Muscle of leg (tissue), 16 donors: ENCODE measurements at places on chromosomes 2 and 18.

DNA sequence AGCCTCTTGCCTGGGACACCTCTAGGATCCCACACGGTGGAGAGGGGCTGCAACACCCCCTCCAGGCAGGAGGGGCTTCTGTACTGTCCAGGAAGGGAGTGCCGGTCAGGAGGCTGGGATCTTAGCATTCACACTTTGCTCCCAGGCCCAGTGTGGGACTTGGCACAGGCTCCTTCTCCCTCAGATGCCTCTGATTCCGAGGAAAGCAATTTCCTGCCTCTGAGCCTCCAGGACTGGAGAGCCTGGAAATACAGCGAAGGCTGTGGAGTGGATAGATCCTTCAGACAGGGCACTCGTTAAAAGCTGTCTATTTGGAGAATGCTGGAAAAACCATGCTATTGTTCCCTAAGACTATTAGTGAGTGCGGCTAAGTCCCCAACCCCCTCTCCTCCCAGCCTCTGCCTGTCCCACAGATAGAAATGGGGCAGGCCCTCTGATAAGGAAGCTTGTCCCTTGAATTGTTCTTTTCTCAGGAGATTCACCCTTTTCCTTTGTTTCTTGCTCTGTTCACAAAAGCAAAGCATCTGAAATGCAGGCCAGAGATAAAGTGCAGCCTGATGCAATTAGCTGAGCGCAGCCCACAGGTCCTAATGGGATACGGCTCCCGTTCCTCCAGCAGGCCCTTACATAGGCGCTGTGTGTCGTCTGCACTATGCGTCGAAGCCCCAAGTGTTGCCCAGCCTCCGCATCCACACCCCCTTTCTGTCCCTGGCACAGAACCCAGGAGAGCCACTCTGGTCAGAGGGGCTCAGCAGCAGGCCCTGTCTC is 252.2 kb downstream of the KLHL29 start:
- peak; percentile 87 for DNase-seq

GRCh38 chr2:96208143-96209010 is at the start of gene STARD7:
STARD7 (minus strand) TSS chr2:96208827; CDS start chr2:96208434, 393 bp downstream.
- peak; percentile 99 for DNase-seq

DNA sequence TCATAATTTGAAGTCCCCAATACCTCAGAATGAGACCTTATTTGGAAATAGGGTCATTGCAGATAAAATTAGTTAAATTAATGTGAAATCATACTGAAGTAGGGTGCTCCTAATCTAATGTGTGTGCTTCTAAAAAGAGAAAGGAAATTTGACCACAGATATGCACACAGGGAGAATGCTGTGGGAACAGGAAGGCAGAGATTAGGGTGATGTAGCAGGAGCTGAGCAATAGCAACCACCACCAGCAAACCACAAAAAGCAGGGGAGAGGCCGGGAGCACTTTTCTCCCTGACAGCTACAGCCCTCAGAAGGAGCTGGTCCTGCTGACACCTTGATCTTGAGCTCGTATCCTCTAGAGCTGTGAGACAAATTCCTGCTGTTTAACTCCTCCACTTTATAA is 24.6 kb upstream of the SCG2 start:
- DNase-seq: no peak

DNA sequence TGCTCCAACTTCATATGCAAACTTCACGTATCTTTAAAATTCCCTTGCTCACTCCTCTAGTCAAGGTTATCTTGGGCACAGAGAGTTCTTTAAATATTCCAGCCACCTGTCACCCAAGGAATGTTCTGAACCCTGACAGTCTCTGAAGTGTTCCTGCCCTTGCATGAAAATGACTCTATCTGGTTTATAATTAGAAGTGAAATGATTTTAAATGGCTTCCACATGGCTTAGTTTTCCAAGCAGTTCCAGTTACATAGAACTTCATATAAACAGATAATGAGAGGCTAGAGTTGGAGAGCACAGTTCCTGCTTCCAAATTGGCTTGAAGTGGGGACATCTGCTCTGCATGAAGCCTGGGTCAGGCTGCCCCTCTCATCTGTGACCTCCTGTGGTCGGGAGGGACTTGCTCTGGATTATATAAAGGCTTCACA is 81.9 kb downstream of the SLC4A3 start:
- peak; percentile 65 for DNase-seq

DNA sequence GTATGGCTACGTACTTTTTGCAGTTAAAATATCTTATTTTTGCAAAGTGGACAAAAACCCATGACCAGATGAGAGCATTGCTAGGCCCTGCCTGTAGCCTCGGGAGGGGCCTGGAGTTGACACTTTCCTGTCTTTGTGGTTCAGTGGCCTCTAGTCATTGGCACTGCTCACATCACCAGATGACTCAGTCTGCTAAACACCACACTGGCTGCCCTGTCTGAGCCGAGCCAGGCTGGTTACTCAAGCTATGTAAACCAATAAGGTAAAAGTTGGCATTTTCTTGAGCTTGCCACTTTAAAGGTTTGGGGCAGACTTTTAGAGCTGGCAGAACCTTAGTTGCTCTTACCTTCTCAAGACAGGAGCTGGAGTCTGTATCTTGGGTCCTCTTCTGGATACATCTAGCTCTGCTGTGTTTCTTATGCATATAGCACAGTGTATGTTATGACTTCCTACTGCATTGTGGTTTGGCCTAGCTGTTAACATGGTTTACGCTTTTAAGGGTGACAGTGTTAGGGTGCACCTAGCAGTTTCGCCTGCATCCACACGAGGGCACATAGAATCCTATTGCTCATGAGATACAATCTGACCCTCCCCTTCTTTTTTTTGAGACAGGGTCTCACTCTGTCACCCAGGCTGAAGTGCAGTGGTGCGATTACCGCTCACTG is 76.4 kb downstream of the AP1S3 start:
- DNase-seq: peak; percentile 4

DNA sequence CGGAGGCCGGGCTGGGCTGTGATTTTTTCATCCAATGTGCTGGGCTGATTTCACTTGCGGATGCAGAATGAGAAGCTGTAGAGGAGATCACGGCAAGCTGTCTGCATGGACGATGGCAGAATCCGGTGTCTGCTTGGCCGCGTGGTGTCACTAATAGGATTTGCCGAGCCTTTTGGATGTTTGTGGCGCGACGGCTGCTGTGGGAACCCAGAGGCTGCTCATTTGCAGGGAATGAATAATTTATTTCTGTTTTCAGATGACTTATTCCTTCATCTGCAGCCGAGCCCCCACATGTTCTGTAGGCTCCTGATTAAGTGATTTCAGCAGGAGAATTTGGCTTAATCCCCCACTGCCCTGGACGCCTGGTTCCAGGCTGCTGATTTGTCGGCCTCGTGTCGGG is 62.6 kb downstream of the ODC1 start:
- no peak for DNase-seq

GRCh38 chr2:176328149-176328548 is 58.9 kb downstream of the MTX2 start:
- peak; percentile 28 for DNase-seq

DNA sequence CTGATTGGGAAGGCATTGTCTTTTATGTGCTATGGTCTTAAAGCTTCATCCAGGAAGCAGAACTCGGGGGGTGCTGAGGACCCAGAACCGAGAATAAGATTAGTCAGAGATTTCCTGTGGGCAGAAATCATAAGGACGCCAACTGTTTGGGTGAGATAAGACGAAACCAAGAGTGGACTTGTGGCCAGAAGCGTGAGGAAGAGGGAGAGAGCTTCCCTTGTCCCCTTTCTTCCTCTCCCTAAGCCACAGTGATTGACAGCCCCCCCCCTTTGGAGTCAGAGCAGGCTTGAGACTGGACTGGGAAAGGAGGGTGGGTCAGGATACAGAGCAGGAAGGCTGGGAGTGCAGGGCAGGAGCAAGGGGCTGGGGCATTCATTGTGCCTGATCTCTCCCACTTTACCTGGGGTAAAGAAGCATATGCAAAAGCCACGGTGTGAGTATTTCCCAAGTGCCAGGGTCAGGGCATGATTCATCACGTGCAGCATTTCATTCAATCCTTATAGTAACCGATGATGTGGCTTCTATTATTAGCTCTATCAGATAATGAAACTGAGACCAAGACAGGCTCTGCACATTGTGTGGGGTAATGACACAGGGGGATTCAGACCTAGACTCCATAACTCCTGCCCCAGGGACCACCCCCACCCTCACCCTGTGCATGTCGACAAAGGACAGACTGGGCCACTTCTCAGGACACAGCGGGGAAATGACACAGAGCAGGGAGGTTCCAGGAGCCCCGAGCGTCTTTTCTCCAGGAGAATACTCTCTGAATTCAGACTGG is 3.0 kb upstream of the IL1RN start:
- DNase-seq: no peak

- DNase-seq: no peak
These were observed 309.5 kb downstream of the KIAA1328 start for GRCh38 chr18:37138456-37138855.

- DNase-seq: no peak
These were observed 4.2 kb downstream of the MYL12B start for GRCh38 chr18:3266062-3266608.

DNA sequence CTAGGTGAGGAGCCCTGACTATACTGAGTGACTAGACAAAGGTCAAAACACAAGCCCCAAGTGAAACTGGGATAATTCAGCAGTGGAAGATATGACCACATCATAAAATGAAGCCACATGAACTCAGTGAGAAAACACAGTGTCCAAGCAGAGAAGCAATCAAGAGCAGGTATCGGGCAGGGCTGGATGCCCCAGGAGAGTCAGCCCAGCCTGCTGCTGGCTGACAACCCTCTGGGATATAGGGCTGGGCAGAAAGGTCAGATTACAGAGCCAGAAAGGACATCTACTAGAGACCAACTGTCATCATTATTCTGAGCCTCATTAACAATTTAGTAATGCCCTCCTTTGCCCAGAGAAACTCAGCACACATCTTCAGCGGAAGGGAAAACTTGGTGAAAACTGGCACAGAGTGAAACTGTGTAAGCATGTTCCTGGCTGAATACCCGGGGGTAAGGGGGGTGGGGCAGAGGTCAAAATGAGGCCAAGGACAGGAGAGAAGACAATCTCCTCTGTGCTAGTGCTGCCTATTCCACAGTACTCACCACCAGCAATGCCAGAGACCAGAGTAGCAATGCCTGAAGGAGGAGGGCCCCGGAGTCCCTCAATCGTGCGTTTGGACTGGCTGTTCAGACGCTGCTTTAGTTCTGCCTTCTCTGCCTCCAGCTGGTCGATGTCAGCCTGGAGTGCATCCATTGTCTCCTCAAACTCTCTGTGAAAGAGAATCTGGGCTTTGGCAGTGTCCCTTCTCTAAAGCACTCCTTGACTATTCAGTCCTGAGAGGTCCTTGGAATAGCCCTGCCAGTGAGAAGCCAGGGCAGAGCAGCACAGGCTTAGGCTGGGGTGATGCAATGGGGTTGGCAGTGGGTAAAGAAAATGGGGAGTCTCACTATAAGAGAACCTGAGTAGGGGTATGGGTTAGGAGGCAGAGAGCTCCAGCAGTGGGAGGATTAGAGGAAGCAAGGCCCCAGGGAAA is 15.3 kb downstream of the DCTN1 start:
- DNase-seq: no peak

- no peak for DNase-seq
These were observed 337.0 kb downstream of the MBD2 start for GRCh38 chr18:53887447-53887846.

DNA sequence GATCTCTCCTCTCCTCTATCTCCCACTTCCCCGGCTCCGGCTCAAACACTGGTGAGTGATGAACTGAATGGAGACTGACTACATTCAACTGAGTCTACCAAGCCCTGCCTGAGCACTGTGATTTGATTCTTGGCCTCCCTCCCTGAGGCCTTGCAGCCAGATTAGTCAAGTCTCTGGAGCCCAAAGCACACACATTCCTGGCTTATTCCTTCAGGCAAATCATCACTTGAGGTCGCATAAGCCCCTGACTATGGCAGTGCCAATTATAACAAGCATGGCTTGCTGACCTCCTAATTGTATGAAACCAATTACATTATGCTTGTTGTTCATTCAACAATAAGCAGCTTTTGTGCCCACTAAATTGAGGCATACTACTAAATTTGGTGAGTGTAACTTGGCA is 34.6 kb downstream of the EFEMP1 start:
- no peak for DNase-seq

DNA sequence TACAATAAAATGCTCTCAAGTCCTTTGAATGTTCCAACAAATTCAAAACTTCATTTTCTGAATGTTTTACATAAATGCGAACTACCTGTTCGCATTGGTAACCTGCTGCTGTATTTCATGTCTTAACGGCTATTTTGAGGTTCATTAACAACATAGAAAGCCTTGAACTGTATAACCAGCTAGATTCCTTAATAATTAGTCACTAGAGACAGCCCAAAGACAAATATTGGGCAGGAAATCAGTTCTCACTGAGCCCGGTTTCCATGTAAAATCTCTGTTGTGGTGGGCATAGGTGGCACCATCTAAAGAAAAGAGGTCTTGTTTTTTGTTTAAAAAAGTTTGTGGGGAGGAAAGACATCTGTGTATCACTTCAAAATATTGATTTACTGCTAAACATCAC is 29.2 kb downstream of the PDIA6 start:
- no peak for DNase-seq

GRCh38 chr2:164849506-164849905 is 7.9 kb upstream of the COBLL1 start:
- DNase-seq: no peak

GRCh38 chr2:122031544-122032263 is 276.3 kb downstream of the TSN start:
- peak; percentile 60 for DNase-seq

GRCh38 chr2:239361311-239361642 is 39.5 kb downstream of the HDAC4 start:
- DNase-seq: no peak

DNA sequence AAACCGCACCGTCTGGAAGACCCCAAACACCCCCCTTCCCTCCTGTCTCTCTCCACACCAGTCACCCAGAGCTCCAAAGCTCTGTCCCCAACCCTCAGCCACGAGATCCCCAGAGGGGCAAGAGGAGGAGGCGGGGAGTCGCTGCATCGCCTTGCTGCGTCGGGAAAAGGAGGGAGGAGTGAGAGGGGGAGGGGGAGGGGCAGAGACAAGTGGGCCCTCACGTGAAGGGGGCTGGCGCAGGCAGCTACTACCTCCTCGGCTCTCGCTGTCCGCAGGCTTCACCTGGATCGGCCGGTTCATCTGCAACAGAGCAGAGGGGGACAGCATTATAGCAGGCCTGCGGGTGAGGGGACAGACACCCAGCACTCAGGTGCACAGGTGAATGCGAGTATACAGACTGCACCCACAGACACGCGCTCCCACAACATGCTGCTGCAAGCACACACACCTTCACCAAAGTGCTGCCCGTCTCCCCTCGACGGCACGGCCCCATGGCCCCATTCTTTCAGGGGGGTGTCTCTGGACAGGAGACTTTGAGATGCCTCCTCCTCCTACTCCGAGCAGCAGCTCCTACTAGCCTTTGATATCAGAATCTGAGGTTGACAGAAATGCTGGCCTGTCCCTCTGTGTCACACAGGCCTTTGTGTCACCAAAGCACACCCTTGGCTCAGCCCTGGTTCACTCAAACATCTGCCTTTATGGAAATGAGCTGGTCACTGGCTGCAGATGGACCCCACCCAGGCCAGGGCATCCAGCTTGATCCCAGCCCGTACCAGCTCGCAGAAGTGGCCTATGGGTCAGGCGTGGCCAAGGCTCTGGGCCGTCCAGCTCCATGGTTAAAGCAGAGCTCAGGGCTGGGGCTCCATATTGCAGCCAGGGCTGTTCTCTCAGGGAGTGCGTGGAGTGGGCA is 243.8 kb downstream of the CELF4 start:
- DNase-seq: no peak
